Renal pelvis (tissue), 12 donors: ENCODE measurements at places on chromosomes 3 and 15.

GRCh38 chr3:22244761-22245521 is 493.9 kb upstream of the ZNF385D start:
- no peak for DNase-seq

- no peak for DNase-seq
Measured at GRCh38 chr3:171535133-171535532, 74.9 kb upstream of the TNIK start.

- DNase-seq = no peak
Measured at GRCh38 chr15:99440551-99441443, 125.0 kb upstream of the MEF2A start.

GRCh38 chr3:73622091-73622805 is 2.5 kb downstream of the PDZRN3 start:
- DNase-seq = no peak

- DNase-seq = no peak
Measured at GRCh38 chr15:45855210-45855906, 220.5 kb downstream of the SQOR start.

DNA sequence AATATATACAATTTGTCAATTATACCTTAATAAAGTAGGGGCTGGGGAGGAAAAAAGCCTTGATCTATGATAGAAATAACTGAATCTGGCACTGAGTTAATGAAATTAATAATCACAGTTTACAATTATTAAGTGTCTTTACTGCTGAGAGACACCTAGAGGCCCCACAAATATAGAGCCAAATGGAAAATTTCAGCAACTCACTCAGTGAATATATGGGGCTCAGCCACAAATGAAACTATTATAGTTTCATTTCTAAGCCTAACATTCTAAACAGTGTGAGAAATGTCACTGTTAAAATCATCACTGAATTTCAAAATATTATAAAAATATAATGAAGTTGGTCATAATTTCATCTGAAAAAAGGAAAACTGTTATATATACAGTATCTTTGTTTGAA is 40.3 kb downstream of the GNB4 start:
- no peak for DNase-seq

GRCh38 chr3:21944251-21944650 is 193.2 kb upstream of the ZNF385D start:
- no peak for DNase-seq

- DNase-seq = no peak
Measured at GRCh38 chr3:193895409-193895808, 240.5 kb upstream of the HES1 start.

DNA sequence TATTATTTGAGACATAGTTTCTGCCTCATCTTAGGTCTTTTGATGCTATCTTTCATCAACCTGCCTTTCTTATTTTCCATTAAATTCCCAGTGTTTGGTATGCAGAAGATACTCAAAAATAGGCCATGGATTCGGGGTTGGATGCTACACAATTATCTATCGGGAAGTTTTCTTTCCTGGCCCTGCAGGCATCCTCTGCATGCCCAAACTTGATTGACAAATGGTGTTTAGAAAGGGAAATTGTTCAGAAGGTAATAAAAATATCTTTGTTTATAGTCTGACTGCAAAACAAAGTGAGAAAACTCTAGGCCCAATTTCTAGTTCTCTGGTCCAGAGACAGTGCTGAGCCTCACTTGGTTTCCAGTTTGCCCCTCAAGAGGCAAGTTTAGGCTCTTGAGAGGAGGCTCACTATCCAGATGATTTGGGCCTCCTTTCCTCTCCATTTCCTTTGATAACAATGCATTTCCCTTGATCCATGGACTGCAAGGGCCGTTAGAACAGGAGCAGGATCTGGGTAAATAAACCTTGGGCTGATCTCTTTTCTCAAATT is 157.1 kb upstream of the DPH6 start:
- no peak for DNase-seq

DNA sequence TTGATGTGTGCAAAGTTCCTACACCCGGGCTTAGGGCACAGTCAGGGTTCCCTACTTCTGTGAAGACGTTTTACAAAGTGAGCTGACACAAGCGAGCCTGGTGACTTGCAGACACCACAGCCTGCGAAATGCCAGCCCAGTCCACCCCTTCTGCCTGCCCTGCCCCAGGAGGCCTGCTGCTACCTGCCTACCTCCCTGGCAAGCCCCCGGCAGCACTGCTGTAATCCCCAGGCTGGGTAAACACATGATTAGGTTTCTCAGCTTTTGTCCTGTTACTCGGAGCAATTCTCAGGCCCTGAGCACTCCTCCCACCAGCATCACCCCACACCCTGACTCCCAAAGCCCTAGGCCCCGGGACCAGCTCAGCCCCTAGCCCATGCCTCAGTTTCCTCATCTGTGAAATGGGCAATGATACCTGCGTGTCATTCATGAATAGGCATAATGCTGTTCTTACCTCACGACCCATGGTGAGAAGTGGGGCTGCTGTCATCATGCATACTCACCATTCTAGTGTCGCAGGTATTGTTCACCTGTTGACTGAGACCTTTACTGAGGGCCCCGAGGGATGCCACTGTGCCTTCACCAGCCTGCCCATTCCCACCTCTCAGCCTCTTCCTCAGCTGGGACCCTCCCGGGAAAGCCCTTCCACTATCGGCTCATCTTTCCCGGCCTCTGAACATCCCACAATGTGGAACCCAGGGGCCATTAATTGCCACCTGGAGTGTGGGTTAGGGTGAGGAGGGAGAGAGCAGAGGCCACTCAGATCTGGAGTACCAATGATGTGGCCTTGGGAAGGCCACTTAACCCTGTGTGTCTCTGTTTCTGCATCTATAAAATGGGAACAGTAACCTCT is 31.5 kb upstream of the SLC6A6 start:
- no peak for DNase-seq

- DNase-seq = no peak
Measured at GRCh38 chr15:92843326-92843725, 56.8 kb upstream of the CHD2 start.

DNA sequence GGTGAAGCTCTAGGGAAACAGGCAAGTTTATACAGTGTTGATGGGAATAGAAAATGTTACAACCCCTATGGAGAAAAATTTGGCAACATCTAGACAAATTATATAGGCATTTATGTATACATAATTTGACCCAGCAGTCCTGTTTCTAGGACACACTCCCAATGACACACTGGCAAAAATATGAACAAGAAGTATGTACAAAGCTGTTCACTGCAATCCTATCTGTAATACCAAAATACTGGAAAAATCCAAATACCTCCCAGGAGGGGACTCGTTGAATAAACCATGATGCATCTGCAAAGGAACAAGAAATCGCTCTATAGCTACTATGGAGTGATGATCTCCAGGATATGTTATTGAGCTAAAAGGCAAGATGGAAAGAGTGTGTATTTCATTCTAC is 8.5 kb downstream of the BFSP2 start:
- no peak for DNase-seq

DNA sequence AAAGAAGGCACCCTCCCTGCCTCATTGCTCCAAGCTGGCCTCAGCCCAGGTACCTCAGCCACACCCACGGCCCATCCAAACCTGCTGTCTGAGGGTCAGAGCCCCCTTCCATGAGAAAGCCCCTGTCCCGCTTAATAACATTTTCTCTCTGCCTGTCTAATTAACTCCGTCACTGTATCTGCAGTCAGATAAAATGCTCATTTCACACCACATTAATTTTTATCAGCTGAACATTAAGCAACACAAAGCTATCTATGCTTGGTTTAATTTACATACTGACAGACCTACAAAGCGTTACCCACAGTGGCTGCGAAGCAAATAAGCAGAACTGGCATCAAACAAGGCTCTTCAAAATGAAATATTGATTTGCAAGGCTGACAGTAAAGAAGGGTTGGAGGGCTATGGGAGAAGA is 309.8 kb upstream of the ICE2 start:
- DNase-seq = peak; percentile 84

GRCh38 chr3:156938724-156939123 is 112.6 kb downstream of the LEKR1 start:
- DNase-seq = no peak

DNA sequence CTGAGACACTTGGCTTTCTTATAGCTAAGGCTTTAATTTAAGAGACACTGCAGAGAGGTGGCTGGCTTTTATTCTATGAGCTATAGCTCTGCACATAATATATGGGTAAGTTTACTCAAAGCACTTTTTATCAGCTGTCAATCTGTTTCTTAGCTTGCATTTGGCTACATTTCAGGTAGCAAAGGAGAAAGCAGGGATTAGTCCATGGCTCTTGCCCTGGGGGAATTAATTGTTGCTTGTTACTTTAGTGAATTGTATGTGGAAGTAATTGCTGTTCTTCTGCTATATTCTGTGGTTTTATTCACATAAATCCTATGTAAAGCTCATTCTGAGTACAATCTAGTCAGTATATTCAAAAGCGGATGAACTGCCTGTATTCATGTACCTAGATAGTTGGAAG is 14.4 kb upstream of the CCDC39 start:
- DNase-seq = no peak

DNA sequence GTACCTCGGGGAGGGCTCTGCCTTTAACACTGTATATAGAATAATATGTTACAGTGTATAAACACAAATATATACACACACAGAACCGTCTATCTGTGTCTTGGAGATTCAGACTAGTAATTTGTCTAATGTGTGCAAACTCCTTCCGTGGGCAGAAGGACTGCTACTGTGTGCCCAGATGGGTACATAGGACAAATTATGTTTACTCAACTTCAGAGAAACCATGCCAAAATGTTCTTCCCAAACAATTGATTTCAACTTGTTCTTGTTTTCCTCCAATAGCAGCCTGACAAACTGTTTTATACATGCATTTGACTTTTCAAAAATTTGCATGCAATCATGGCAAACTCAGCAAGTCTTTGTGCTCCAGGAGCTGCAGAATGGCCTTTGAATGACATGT is 97.5 kb downstream of the FRMD5 start:
- DNase-seq = no peak

DNA sequence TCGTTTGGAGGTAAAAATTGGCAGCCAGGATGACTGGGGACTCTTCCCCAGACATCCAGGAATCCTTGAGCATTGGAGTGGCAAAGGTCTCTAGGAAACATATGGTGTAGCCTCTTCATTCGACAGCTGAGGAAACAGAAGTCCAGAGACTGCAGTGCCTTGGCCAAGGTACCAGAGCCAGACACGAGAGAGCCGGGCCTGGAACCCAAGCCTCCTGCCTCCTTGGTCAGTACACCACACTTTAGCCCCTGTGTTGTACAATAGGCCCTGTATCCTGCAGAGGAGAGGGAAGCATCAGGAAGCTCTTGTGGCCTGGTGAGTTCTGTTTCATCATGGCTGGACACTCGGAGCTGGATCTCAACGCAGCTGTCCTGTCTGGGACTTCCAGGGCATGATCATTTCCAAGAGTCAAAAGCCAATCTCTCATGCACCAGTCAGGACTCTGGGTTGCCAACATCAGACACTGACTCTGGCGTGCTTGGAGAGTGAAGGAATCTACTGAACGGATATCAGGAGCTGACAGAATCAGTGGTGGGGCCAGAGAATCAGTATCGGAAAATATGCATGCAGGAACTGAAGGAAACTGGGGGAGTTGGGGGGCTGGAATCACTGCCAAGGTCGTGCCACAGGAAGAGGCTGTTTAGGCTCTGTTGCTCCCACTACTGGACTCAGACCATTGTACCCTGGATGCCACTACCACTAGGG is 6.4 kb upstream of the MINAR1 start:
- DNase-seq = no peak

GRCh38 chr15:90008607-90009006 is 7.5 kb downstream of the ZNF710 start:
- no peak for DNase-seq

GRCh38 chr15:86489981-86490380 is 410.3 kb downstream of the AGBL1 start:
- DNase-seq = no peak

GRCh38 chr15:67554580-67554979 is 12.1 kb downstream of the MAP2K5 start:
- no peak for DNase-seq

DNA sequence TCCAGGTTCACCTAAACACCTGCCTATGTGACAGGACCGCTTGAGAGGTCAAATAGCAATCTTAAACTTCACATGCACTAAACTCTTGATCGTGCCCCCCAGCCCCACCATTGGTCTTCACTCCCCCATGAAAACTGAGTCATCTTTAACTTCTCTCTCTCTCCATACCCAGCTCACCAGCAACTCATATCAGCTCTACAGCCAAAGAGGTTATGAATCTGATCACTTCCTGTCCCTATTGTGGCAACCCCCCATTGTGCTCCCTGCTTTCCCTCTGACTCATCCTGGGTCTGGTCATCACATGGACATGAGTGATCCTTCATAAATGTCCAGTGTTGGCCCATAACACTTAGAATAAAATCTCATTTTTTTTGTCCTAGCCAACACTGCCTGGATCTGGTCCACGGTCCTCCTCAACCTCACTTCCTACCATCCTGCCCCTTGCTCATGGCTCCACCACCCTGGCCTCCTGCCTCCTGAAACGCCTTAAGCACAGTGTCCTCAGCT is 103.4 kb upstream of the HACD2 start:
- no peak for DNase-seq

- no peak for DNase-seq
Measured at GRCh38 chr15:25249236-25250010, 189.4 kb downstream of the UBE3A start.

DNA sequence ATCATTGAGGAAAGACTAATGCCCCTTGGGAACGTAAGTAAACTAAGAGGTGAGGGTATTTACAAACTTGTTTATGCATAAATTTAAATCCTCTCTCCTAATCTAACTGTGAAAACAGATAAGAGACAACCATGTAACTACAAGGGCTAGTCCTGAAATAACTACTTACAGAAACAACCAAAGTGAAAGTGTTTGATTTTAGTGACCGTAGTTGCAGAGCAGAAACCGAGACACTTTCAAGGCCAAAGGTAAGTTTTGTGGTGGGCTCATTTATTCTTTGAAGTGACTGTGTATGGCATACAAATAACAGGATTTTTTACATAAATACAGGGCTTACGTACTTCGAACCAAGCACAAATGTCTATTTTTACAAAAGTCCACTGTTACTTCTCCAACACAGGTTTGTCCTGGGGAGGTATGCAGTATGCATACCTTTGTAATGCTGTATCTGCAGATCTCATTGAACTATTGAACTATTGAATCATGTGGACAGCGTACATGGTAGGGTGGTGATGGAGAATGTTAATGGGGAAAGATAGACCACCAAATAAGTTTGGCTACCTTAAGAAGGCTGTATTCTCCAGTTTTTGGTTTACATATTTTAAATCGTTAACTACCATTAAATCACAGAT is 99.6 kb upstream of the RBMS3 start:
- DNase-seq = no peak

- DNase-seq = no peak
Measured at GRCh38 chr3:134083626-134084241, 54.0 kb upstream of the SLCO2A1 start.

DNA sequence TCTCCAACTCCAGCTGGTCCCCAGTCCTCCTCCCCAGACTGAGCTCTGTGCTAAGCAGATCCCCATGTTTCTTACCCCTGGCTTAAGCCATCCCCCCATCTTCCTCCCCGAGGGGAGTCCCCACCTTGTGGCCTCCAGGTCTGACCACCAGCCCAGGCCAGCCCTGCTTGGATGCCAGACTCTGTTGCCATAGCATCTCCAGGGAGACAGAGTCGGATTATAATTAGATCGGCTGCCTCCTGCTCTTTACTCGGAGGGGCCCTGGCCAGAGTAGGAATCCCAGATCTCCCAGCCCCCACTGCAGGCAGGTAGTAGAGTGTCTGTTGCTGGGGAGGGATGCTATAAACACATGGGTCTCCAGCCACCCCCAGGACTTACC is 2.4 kb downstream of the KLHDC8B start:
- DNase-seq = no peak

GRCh38 chr3:65742914-65743313 is 295.8 kb downstream of the MAGI1 start:
- DNase-seq = no peak
